ENCODE measurements at places on chromosomes 7 and 10.

DNA sequence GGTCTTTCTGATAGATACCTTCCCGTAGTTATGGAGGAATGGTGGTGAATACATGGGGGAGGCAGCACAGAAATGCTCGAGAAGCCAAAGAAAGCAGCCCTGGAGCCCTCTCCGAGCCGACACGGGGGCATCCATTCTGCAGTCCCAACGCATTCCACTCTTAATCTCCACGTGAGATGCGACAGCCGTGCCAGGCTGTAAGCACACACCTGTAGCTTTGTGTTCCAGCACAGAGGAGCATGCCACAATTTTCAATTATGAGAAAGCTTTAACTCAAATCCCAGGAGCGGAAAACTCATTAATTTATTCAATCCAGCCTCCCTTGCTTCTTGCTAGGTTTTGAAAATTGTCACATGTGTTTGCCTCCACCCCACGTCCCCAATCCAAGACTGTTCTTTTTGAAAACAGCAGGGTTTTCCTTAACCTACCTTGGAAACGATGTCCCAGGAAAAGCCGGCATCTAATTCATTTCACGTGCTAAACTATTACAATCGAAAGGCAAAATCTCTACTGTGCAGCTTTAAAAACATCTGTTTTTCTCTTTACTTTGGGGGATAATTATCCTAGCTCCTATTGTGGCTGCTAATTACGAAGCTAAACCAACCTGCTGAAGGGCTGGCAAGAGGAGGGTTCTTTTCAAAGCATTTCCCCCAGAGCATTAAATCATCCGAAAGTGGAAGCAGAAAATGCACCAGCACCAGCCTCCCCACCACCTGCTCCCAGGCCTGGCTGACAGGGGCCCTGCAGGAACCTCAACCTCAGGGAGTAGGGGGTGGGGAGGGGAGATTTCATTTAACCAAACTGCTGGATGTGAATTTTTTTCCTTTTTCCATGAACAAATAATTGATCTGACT is 56.0 kb upstream of the CHST15 start:
- no peak for DNase-seq

GRCh38 chr10:78648256-78648860 is 420.4 kb upstream of the ZMIZ1 start:
- DNase-seq: no peak

DNA sequence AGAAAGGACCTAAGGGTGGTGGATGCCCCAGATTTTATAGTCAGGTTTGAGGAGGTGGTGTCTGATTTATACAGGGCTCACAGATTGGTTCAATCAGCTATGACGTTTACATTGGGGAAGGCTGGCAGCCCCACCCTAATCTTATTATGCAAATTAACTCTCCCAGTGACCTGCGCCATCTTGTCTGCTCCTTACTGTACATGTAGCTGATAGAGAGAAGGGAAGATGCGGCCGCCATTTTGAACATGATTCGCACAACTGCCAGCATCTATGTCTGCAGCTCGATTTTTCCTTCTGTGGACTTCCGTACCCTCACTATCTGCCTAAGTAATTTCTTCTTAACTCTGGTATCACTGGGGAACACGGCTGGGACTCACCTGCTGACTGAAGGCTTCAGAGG is 619.0 kb upstream of the DPP6 start:
- DNase-seq: no peak

- no peak for DNase-seq
These were observed 734.9 kb downstream of the NRG3 start for GRCh38 chr10:82609845-82610244.

DNA sequence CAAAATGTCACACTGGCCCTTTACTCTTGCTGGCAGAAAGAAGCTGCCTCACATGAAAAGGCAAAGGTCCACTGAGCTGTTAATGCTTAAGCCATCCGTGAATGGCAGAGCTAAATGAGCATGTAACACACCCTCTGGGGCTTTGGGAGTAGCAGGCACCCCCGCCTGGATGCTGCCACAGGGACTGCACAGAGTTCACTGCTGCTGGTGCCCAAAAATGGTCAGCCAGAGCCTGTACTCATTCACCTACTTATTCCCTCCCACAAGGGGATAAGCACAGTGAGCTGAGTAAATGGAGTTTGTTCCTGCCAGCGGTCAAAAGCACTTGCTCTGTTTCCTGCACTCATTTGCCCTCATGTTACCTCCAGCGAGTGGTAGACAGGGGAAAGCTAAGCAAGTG is 374.0 kb upstream of the STEAP1 start:
- no peak for DNase-seq

GRCh38 chr7:40658729-40659128 is 523.9 kb downstream of the SUGCT start:
- no peak for DNase-seq

- no peak for DNase-seq
These were observed 319.1 kb upstream of the NFE2L3 start for GRCh38 chr7:25832929-25833328.

GRCh38 chr10:87928996-87929395 is 65.6 kb downstream of the PTEN start:
- no peak for DNase-seq

GRCh38 chr7:4216016-4216415 is 466.1 kb upstream of the FOXK1 start:
- no peak for DNase-seq

DNA sequence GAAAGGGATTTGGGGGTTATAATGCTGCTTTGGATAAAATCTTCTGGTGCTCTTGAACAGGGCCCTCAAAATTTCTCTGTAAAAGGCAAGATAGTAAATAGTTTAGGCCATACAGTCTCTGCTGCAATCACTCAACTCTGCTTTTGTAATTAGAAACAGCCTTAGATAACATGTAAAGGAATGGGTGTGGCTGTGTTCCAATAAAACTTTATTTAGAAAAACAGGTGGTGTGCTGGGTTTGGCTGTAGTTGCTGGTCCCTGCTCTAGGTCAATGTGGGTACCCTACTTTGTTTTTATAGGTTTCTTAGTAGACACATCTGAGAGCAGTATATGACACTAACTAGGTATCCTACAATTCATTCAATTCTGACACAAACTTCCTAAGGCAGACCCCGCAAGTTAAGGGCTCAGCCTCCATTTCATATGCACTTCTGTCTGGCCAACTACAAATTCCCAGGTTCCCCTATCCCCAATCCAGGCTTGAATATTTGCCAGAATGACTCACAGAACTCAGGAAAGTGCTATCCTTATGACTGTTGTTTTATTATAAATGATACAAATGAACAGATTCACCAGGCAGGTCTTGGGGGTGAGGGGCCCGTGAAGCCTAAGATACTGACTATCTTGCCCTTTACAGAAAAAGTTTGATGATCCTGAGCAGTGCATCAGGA is 349.9 kb downstream of the RPS24 start:
- DNase-seq: no peak

- no peak for DNase-seq
These were observed 857.6 kb downstream of the GATA3 start for GRCh38 chr10:8912108-8912507.

DNA sequence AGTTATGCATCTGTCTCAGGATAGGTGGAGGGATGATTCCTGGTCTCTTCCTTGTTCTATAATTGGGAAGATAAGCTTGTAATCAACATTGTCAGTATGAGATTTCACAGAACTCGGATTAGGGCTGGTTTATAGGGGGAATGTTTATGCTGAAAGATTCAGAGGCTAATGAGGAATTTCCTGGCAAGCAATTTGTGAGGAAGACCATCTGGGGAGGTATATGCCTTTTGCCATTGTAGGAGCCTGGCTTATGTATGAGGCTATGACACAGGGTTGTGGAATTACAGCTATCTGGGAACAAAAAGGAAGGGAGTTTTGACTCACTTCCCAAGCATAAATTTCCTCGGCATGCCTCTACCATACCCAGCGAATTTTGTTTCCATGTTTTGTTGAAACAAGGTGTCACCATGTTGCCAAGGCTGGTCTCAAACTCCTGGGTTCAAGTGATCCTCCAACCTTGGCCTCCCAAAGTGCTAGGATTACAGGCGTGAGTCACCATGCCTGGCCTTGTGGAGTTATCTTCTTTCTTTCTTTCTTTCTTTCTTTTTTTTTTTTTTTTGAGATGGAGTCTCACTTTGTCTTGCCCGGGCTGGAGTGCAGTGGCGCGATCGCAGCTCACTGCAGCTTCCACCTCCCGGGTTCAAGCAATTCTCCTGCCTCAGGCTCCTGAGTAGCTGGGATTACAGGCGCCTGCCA is 1.6 kb upstream of the COPS6 start:
- DNase-seq: no peak
